ENCODE measurements at places on chromosomes 12 and 14.

- no peak for DNase-seq
Observed at GRCh38 chr12:133235401-133236112, at the start of gene ANHX. TSS of gene ANHX (minus strand) at chr12:133235877. CDS start at chr12:133234356, 1,521 bp downstream.

DNA sequence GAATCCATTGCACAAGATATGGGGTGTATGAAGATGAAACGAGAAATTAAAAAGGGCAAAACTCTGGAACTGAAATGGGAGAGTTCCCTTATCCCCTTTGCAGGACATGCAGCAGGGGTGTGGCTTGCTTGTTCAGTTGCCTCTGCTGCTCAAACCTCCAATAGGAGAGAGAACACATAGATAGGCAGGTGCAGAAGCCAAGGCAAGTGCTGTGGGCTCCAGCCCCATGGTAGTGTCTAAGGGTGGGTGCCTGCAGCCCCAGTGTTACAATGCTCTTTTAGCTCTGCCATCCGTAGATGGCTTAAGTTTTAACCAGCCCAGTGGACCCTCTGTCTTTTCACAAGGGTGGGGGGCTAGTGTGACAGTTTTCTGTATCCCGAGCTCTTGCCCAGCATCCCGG is 69.7 kb downstream of the CMAS start:
- no peak for DNase-seq

DNA sequence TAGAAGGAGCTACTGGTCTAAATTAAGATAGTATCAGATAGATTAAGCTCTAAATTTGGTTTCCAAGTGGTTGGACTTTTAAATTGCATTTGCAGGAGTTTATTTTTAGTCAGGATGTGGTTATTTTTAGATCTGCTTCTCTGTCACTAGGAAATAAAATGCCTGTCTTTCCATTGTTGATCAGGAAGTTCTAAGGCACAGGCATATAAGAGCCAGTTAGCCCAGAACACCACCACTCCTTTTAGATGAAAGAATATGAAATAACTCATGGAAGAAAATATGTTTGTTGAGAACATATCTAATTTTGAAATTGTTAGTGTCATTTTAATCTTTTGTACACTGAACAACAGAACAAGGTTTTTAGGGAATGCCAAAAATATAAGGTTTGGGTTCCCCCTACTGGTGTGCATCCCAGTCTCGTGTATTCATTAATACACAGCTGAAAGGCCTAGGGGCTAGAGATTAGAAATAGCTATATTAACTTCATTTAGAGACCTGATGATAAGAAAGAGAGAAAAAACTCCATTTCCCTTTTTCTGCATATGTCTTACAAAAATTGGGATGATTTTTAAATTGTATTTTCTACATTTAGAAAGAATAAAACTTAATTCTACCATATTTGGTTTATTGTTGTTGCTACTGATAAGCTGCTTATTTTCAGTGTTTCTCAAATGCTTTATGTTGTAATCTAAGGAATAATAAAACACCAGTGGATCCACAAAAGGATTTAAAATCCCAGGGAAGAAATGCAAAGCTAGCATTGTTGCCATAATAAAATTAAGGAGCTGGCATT is 67.2 kb downstream of the RIC8B start:
- no peak for DNase-seq

DNA sequence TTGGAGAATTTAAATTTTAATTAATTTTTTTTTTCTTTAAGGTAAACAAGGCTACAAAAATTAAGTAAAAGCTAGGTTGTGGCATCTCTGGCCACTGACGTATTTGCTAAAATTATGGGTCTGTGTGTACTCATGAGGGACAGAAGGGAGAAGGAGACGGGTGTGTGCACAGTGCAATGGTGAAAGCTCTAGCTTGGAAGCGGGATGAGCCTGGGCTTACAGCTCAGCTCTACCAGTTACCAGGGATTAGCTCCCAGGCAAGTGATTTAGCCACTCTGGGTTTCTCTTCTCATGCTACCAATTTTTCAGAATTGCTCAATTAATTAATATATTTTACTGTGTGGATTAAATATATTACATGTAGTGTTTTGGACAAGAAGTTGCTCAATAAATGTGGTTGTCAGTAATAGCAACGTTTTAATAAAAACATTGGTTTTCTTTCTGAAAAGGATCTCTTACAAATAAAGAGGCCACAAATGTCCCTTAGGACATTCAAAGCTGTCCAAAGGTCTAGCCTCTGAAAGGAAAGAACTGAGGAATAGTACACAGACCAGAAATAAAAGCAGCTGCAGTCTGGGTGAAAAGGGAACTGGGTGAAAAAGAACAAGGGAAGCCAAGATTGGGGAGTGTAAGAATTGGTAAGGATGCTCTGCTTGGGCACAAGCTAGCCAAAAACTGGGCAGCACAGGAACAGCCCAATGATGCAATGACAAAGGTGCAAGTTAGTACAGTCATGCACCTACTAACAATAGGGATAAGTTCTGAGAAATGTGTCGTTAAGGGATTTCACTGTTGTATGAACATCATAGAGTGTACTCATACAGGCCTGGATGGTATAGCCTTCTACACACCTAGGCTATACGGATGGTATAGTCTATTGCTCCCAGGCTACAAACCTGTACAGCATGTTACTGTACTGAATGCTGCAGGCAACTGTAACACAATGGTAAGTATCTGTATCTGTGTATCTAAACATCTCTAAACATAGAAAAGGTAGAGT is 61.7 kb downstream of the FERMT2 start:
- no peak for DNase-seq

GRCh38 chr12:120370343-120371243 is 1.6 kb upstream of the MSI1 start:
- no peak for DNase-seq

DNA sequence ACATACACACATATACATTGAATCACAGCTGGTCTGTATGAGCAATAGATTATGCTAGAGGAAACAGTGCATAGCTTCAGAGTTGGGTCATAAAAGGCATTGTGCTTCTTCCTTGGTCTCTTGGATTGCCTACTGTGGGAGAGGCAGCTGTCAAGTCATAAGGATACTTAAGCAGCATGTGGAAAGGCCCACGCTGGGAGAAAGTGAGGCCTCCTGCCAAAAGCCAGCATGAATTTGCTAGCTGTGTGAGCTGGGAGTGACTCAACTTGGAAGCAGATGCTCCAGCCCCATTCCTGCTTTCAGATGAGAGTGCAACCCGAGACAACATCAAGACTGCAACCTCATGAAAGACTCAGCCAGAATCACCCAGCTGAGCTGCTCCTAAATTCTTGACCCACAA is 311.9 kb upstream of the TBX3 start:
- DNase-seq: no peak

- DNase-seq: no peak
Observed at GRCh38 chr14:35883677-35884293, 57.6 kb downstream of the BRMS1L start.

- no peak for DNase-seq
Observed at GRCh38 chr12:3294481-3294911, 196.5 kb upstream of the PRMT8 start.

GRCh38 chr12:117875744-117876435 is 92.9 kb downstream of the KSR2 start:
- no peak for DNase-seq

DNA sequence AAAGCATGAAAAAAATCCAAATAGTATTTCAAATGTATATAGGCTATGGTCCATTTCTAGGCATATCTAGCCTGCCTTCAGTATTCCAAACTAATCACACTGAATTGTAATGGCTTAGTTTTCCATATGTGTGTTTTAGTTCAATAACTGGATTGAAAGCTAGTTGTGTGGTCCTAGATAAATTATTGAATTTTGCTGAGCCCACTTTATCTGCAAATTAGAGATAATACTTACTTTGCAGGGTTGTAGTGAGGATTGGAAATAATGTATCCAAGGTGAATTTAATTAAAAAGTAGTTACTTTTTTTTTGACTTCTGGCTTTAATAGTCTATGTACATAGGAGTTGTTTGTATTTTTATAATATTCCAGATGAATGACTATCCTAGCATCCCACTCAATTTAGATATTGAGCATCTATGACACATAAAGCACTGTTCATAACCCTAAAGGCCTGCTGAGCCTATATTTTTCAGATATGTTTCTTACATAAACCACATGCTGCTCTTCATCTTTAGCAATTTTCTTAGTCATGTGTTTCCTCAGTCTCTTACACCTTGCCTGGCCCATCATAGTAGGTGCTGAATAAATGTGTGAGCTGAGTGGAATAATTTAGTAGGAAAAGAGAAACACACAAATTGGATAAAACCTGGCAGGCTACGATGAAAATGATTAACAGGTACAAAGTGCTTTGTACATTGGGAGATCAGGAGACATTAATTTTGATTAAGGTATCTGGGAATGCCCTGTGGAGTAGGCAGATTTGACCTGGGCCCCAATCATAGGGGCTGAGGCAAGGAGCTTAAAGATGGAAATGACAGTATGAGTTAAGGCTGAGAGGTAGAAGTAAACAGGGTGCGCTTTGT is 1.1 kb upstream of the ATP23 start:
- DNase-seq: no peak

- DNase-seq: no peak
Observed at GRCh38 chr14:59254146-59254910, 65.9 kb downstream of the DAAM1 start.

DNA sequence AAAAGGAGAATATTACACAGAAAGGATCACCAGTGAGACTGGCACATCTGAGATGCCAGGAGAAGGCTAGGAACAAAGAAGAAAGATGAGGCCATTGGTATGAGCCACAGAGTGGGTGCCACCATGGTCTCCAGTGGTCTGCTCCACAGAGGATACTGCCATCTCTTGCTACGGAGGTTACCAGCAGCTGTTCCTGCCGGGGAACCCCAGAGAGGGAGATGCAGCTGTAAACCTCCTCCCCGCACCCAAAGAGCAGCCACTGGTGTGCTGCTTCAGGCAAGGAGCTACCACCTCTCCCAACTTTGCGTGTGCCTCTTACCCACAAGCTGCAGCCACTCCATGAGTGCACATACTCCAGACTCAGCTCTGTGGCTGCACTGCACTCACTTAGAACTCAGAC is 201.5 kb upstream of the RTL1 start:
- no peak for DNase-seq

DNA sequence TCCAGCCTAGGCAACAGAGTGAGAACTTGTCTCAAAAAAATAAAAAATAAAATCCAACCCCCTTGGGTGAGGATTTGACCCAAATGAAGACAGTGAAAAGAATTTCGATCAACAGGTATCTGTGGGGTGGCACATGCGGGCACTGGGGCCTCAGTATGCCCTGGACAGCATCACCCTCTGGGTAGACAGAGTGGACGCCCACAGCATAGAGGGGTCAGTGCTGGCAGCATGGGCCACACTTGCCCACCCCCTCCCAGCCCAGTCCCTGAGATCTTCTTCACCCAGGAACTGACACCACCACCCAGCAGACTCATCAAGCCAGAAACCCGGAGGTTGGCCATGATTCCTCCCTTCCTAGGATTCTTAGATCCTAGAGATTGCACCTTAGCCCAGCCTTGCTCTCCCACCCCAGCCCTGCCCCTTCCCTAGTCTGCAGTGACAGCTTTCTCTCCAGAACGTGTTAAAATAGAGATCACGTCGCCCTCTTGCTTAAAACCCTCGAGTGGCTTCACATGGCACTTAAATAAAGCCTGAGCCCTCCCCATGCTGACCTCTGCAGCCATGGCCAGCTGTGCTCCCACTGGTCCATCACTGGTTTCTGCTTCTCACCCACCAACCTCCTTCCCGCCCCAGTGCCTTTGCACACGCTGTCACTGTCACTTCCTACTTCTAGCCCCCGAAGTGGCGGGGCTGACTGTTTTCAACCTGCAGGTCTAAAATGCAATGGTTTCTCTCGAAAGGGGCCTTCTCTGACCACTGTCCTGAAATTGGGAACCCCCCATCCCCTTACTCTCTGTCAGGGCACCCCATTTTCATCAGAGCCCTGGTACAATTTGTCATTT is 26.2 kb upstream of the DYNC1H1 start:
- DNase-seq: no peak

DNA sequence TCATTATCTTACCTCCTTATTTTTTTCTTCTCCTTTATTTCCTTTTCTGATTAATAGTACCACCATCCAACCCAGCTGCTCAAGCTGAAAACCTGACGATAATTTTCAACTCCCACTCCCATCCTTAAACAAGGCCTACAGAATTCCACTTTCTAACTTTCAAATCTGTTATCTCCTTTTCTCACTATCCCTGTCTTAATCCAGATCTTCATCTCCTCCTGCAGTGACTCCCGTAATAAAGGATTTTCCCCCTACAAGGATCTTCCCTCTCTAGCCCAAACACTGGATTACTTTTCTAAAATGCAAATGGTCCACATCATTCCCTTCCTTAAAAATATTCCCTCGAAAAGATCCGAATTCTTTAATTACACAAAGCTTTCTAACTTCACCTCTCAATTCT is 1.5 kb downstream of the TRAPPC6B start:
- DNase-seq: no peak

DNA sequence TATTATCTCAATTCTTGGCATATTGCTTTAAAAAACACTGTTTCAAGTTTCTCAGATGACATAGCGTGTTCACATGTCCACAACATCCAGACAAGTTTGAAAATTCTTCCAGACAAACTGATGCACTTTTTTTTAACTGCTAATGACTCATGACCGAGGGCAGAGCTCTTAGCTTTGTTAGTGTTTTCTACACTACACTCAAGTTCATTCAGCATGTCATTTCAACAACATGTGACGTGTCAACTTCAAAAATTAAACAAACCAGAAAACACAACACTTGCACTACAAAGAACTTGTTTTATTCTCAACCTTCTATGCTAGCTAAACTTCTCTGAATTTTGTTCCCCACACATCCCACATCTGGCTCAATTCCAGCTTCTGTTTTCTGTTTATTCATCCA is 1186.3 kb upstream of the FLRT2 start:
- DNase-seq: no peak

DNA sequence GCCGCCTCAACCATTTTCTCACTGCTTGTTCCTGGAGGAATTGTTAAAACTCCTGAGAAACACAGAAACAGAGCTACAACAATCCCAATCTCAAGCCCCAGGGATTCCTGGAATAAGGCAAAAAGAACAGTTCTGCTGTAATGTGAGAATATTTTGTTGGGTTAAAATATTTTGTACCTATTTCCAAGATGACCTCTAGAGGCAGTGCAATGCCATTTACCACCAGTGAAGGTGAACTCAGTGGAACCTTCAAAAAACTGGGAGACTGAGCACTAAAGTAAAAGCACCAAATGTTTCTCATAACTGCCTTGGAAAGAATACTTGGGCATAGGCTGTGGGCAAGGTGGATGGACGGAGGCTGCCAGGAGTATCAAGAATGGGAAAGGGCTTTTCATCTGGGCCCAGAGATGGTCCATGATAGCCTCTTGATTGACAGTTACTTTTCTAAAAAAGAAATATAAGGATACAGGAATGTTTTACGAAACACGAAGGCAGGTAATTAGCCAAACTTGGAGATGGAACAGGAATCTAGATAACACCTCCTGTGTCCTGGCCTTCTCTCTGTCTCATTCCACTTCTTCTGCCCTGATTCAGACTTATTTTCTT is 334.0 kb upstream of the FLRT2 start:
- DNase-seq: no peak

DNA sequence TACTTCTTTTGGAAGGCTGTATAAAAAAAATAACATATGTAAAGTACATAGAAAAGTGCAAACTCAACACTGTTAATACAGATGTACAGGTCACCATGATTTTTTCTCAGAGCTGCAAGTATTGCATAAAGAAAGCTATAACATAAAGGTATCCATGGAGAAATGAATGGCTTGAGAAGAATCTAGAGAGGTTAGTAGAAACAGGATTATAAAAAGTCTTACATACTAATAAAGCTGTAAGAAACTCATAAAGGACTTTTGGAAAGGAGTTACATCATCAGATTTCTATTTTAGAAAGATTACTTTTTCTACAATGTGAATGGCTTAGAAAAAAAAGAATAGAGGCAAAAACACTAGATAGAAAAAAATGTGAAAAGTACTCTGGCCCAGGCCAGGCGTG is 46.4 kb downstream of the R3HDM2 start:
- DNase-seq: no peak
